Mammary epithelial cell (primary cell): ENCODE measurements at places on chromosomes 4 and X. TPM values are rescaled to one million over a fixed set of nuclear protein-coding genes. Genes with fewer than 3 reads are reported as not detected.

The TREX2 gene
- polyA plus RNA-seq: 1.0 TPM

The VCX3A gene
- polyA plus RNA-seq: not detected

- DNase-seq: no peak
These were observed 442.9 kb downstream of the MID1IP1 start for GRCh38 chrX:39244147-39244546.

GRCh38 chr4:43223820-43224219, 331.3 kb downstream of the GRXCR1 start:
- DNase-seq: no peak
